ENCODE measurements at places on chromosomes 7 and 10.

GRCh38 chr7:28818996-28819395 is 139.1 kb downstream of the TRIL start:
- no peak for DNase-seq

- DNase-seq, result no peak
These were observed 29.6 kb upstream of the ZRANB1 start for GRCh38 chr10:124912101-124912886.

GRCh38 chr10:123517901-123518300 is 148.3 kb upstream of the GPR26 start:
- DNase-seq, result no peak

GRCh38 chr10:43353495-43354329 is 17.7 kb upstream of the FXYD4 start:
- DNase-seq, result no peak

DNA sequence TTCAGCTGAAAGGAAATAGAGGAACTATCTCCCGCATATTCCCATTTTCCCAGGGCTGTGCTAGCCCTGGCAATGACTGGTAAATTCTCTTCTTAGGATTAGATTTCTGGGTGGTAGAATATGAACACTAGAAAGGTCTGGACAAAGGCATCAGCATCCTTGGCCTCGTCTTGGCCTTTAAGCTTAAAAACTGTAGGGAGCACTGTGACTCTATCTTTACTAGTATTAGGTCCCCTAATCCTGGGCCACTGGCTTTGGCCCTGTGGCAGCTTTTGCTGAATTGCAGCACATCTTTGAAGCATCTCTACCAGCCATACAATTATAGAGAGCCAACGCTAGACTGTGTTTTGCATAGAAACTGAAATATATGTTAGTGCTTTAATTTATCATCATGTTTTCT is 41.5 kb upstream of the EBLN1 start:
- DNase-seq, result no peak

- DNase-seq, result no peak
These were observed 184.5 kb downstream of the PRKCQ start for GRCh38 chr10:6395606-6396005.

GRCh38 chr10:114320249-114321116 is 81.4 kb downstream of the VWA2 start:
- DNase-seq, result no peak

- no peak for DNase-seq
These were observed 51.0 kb upstream of the INPP5A start for GRCh38 chr10:132486539-132487121.

DNA sequence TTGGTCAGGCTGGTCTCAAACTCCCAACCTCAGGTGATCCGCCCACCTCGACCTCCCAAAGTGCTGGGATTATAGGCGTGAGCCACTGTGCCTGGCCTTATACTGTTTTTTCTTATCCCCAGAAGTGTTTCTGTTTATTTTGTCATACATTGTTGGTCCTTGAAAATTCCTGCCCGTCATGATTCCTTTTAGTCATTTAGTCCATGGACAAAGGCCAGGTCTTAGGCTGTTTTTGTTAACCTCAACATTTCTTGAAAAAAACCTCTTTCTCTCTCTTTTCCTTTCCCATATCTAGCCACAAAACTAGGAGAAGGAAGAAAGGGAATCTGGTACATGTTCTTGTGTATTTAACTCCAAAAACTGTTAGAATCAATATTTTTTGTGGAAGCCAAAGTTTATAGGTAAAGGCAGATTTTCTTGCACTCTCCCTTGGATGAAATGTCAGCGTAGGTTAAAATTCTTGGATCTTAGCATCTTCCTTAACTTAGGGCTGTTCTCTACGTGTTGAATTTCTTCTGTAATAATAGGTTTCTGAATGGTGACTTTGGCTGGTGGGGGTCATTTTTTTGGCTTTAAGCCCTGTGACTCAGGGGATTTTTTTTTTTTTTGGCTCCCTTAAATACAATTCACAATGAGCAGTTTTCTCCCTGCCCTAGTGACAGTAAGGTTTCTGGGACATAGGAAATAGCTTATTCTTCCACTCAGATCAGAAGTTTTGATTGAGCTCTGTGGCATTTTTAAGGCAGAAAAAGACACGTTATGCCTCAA is 500.8 kb downstream of the AUTS2 start:
- no peak for DNase-seq

GRCh38 chr7:29914180-29914579 is 75.4 kb downstream of the SCRN1 start:
- DNase-seq, result no peak

GRCh38 chr10:92914478-92915325 is 66.4 kb downstream of the EXOC6 start:
- peak; percentile 35 for DNase-seq

DNA sequence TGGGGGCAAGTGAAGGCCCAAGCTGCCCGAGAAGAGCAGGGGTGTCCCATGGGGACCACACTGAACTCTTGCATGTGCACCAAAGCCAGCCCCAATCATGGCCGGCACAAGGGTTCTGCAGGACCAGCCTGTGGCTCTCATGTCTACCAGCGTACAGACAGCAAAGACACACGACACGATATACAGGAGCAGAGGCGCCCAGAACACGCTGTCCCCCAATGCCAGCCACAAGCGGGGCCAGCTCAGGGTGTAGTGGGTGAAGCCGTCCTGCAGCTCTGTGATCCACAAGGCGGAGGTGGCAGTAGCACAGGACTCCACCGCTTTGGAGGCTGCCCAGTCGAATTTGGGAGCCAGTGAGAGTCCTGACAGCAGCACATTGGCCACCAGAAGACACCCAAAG is 108.9 kb upstream of the PDSS1 start:
- no peak for DNase-seq

DNA sequence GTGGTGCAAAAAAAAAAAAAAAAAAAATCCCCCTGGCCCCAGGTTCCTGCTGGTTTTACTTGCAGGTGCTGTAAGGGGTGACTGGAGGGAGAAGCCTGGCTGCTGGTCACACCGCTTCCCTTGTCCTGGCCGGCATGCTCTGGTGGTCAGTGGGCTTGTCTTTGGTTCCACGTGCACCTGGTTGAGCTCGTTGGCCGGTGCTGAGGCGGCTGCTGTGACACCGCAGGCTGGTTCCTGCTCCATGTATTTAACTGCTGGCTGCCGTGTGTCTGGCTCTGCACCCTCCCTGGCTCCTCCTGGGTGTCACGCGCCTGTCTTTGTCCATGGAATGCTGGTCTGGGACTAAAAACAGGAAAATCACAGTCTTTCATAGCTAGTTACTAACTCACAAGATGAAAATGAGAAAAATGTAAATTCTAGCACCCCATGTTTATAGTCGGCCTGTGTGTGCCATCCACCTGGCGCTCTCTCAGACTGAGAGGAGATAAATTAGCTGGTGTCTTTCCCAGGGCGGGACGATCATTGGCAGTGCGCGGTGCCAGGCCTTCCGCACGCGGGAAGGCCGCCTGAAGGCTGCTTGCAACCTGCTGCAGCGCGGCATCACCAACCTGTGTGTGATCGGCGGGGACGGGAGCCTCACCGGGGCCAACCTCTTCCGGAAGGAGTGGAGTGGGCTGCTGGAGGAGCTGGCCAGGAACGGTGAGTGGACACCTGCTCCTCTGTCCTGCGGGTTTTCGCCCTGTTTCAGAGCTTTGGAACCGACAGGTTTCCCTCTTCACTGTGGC is 33.7 kb downstream of the PFKP start:
- no peak for DNase-seq

DNA sequence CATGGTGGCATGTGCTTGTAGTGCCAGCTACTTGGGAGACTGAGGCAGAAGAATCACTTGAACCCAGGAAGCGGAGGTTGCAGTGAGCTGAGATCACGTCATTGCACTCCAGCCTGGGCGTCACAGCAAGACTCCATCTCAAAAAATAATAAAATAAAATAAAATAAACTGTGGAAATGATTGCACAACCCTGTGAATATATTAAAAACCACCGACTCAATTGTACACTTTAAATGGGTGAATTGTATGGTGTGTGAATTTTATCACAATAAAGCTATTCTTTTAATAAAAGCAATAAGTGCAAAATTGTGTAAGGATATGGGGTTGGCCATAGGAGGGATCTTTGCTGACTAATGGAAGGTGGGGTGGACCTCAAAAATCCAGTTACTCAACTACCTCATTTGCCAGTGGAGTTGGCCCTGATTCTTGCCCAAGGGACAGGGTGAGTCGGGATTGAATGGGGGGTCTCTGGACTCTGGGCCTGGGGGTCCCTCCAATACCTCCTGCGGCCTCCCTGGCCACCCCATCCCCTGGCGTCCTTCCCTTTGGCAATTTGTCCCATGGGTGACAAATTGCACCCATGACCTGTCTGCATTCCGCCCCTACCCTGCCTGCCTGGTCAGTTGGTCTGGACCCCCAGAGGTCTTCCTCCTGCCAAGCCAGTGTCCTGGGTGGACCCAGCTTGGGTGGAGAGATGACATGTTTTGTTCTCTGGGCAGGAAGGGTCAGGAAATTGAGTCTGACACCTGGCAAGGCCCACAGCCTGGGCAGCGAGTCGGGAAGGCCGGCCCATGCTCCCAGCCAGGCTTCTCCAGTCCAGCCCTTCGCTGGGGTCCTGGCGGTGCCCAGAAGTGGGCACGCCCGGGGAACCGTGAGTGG is 61.7 kb upstream of the ELN start:
- no peak for DNase-seq

DNA sequence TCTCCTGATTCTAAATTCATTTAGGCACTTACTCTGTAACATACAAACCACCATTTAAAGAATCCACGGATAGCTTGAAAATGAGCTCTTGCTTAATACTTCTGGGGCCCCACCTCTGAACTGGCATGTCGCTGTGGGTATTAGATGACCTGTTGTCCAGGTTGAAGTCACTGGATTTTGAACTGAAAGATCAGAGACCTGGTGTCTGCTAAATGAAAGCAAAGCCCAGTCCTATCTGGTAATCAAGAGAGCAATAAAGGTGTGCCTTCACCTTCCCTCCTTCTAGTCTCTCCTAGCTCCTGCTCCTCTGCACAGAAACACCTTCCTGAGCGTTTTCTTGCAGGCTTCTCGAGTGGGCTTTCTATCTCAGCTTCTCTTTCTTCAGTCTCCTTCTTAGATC is 4.4 kb downstream of the ENO4 start:
- no peak for DNase-seq

GRCh38 chr10:127694580-127695193 is 42.3 kb upstream of the FOXI2 start:
- DNase-seq, result peak; percentile 27

- no peak for DNase-seq
These were observed 98.9 kb upstream of the GLCCI1 start for GRCh38 chr7:7869651-7870050.

- DNase-seq, result no peak
These were observed 46.9 kb upstream of the WIPI2 start for GRCh38 chr7:5143106-5143505.

DNA sequence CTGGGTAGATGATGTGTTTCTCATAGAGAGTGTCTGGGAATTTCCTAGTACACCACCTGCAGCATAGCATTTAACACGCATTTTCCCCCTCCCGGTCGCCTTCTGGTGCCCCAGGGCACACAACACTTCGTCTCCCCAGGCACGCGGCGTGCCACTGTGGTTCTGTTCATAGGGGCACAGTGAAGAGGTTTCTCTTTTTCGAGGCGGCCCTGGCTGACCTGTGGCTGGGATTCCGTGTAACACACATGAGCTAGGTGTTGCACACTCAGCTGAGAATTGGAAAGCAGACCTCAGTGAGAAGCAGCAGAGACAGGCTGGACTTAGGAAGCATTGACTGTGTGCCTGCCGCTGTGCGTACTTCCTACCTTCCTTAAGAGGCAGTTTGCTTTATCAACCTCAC is 214.3 kb upstream of the SHH start:
- no peak for DNase-seq

- no peak for DNase-seq
These were observed at the start of gene LIPM for GRCh38 chr10:88802523-88803285. Gene LIPM, plus strand, starts transcription at chr10:88802730. Its CDS starts 167 bp downstream, at chr10:88802897.

DNA sequence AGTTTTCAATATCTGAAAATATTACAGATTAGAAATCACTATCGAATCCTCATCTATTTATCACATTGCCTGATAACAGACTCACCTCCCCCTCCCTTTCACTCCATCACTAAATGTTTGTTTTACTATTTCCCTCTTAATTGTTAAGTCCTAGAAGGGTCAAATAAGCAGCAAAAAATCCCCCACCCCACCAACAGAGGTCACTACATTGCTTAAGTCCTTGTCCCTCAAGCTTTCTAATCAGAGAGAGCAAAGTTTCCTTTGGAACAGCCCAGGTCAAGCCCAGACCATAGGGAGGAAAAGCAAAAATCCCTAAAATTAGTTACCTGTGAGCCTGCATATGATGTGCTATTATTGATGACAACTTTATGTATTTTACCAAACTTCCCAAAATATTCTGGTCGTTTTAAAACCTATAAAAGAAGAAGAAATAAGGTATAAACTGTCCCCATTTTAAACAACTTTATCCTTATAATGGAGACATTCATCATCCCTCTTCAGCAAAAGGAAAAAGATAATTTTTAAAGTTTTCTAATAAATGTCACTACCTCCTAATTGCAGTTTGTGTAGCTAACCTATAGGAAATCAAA is 95.0 kb downstream of the CNOT4 start:
- DNase-seq, result no peak

- DNase-seq, result no peak
These were observed 41.8 kb upstream of the MKI67 start for GRCh38 chr10:128167926-128168520.

Measured in hematopoietic multipotent progenitor cell (in vitro differentiated cells).